CD4-positive, alpha-beta T cell (primary cell): ENCODE measurements at places on chromosomes 16 and 17.

- H3K36me3 ChIP-seq = peaks cover 6% of the 10 kb centered on the region
- H3K27ac ChIP-seq = no peak overlapping the region
- no peak for DNase-seq
- no peak overlapping the region for H3K4me3 ChIP-seq
- H3K4me1 ChIP-seq = peaks cover 6% of the 10 kb centered on the region
These were observed 117.2 kb upstream of the METRNL start for GRCh38 chr17:82962163-82962720.

GRCh38 chr17:28755486-28755885 lies 11.7 kb downstream of the TRAF4 start:
- no peaks in the 10 kb centered on the region for H3K4me1 ChIP-seq
- no peak for DNase-seq
- H3K36me3 ChIP-seq = peaks cover 35% of the 10 kb centered on the region
- H3K27me3 ChIP-seq = no peaks in the 10 kb centered on the region

DNA sequence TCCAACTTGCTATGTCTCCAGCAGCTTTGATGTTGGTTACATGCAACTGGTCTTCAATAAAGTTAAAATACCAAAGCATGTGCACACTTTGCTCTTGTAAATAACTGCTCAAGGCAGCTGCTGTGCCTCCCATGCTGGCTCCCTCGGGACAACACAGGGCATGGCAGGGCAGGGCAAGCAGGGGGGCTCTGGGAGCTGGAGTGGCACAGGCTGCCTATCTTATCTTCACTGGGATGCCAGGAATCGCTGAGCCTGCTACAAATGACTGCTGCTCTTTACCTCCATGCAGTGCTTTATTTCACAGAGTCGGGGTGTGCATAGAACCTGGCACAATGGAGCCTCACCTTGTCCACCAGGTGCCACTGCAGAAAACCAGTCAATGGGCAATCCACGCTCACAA lies 21.8 kb downstream of the PEMT start:
- H3K4me3 ChIP-seq = no peak overlapping the region
- no peaks in the 10 kb centered on the region for H3K27me3 ChIP-seq
- H3K36me3 ChIP-seq = peaks cover 2% of the 10 kb centered on the region
- no peak for DNase-seq

DNA sequence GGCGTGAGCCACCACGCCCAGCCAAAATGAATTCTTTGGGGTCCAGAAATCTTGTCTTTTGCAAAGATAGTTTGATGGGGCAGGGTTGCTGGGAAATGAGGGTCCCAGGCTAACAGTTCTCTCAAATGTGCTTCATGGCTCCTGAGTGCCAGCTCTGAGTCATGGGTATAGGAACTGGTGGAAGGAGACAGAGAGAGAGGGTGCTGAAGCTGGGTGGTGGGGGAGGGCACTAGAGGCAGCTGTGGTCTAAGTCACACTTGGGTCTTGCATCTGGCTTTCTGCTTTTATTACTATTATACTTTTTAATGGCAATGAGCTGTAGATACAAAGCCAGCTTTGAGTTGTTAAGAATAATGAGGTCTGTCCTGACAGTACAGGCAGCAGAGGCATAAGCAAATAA lies 54.6 kb downstream of the PRKCA start:
- DNase-seq = no peak
- H3K36me3 ChIP-seq = no peaks in the 10 kb centered on the region
- peaks cover 24% of the 10 kb centered on the region for H3K4me1 ChIP-seq

GRCh38 chr16:10282367-10282766 lies 100.1 kb upstream of the GRIN2A start:
- no peak for DNase-seq
- no peaks in the 10 kb centered on the region for H3K27me3 ChIP-seq
- H3K4me3 ChIP-seq = no peak overlapping the region
- no peaks in the 10 kb centered on the region for H3K36me3 ChIP-seq
- no peaks in the 10 kb centered on the region for H3K4me1 ChIP-seq
- H3K27ac ChIP-seq = no peak overlapping the region
